Smooth muscle cell of the coronary artery (primary cell): ENCODE measurements at places on chromosomes 13 and 19. TPM values are rescaled to one million over a fixed set of nuclear protein-coding genes. Genes with fewer than 3 reads are reported as not detected.

TMC4 gene
- total RNA-seq = 0.15 TPM in 1 of 2 replicates, not detected in the other

CEACAM7 gene
- not detected in 2 replicates for total RNA-seq

PRTN3 gene
- total RNA-seq = not detected in 2 replicates

TMEM255B gene
- total RNA-seq = 0.35 and 3.0 TPM in 2 replicates

CEACAM21 gene
- total RNA-seq = not detected in 2 replicates

CEBPA gene
- total RNA-seq = 0.12 TPM in 1 of 2 replicates, not detected in the other

SIAH3 gene
- total RNA-seq = not detected in 2 replicates

ETV2 gene
- 0.23 and 0.47 TPM in 2 replicates for total RNA-seq

OR7C1 gene
- total RNA-seq = not detected in 2 replicates

ATP5F1D gene
- 36.6 and 63.1 TPM in 2 replicates for total RNA-seq

ZNF584 gene
- total RNA-seq = 8.5 and 19.1 TPM in 2 replicates

ELOF1 gene
- total RNA-seq = 19.7 and 35.6 TPM in 2 replicates

ZNF90 gene
- 0.68 and 1.6 TPM in 2 replicates for total RNA-seq

TNFRSF19 gene
- 0.68 and 19.4 TPM in 2 replicates for total RNA-seq

TTYH1 gene
- total RNA-seq = not detected in 2 replicates

ZSCAN22 gene
- 2.0 and 2.3 TPM in 2 replicates for total RNA-seq

ELSPBP1 gene
- not detected in 2 replicates for total RNA-seq

DGKH gene
- 3.6 and 5.8 TPM in 2 replicates for total RNA-seq

PSG2 gene
- total RNA-seq = not detected in 2 replicates

ZNF541 gene
- under 0.01 TPM in 1 of 2 replicates, not detected in the other for total RNA-seq

ZNF547 gene
- total RNA-seq = 4.3 and 10.6 TPM in 2 replicates

DIRAS1 gene
- total RNA-seq = 1.2 and 18.4 TPM in 2 replicates

PNMA8A gene
- total RNA-seq = 0.94 and 6.5 TPM in 2 replicates

ZNF431 gene
- 2.8 and 7.8 TPM in 2 replicates for total RNA-seq

STX10 gene
- total RNA-seq = 88.3 and 90.8 TPM in 2 replicates

SERTAD3 gene
- total RNA-seq = 11.2 and 21.9 TPM in 2 replicates

PKN1 gene
- total RNA-seq = 137 and 164 TPM in 2 replicates

OR7G1 gene
- total RNA-seq = not detected in 2 replicates

CABP5 gene
- not detected in 2 replicates for total RNA-seq
